ENCODE measurements at places on chromosomes 1 and 21.
A peak's percentile ranks its signal among the peaks of the same experiment; 100 is the strongest.

GRCh38 chr1:47536646-47537118 is 98.8 kb downstream of the FOXD2 start:
- DNase-seq: no peak

DNA sequence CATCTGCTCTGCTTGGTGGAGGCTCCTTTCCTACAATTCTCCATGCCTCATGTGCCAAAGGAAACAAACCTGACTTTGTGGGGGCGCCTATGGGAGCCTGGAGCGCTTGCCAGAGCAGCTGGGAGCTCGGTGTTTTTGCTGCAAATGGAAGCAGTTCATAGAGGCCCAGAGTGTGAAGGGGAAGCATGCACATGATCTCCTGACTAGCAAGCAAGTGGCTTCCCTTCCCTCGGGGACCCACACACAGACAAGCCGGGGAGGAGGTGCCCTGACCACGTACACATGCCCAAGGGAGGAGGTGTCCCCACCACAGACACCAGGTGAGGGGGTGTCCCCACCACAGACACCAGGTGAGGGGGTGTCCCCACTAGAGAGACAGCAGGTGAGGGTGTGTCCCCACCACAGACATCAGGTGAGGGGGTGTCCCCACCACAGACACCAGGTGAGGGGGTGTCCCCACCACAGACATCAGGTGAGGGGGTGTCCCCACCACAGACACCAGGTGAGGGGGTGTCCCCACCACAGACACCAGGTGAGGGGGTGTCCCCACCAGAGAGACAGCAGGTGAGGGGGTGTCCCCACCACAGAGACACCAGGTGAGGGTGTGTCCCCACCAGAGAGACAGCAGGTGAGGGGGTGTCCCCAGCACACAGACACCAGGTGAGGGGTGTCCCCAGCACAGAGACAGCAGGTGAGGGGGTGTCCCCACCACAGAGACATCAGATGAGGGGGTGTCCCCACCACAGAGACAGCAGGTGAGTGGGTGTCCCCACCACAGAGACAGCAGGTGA is 106.8 kb downstream of the CRYAA start:
- DNase-seq: no peak

GRCh38 chr1:97160818-97161217 is 439.2 kb downstream of the PTBP2 start:
- DNase-seq: peak; percentile 31

- peak; percentile 32 for DNase-seq
Observed at GRCh38 chr1:110336300-110337039, 2.7 kb upstream of the RBM15 start.

DNA sequence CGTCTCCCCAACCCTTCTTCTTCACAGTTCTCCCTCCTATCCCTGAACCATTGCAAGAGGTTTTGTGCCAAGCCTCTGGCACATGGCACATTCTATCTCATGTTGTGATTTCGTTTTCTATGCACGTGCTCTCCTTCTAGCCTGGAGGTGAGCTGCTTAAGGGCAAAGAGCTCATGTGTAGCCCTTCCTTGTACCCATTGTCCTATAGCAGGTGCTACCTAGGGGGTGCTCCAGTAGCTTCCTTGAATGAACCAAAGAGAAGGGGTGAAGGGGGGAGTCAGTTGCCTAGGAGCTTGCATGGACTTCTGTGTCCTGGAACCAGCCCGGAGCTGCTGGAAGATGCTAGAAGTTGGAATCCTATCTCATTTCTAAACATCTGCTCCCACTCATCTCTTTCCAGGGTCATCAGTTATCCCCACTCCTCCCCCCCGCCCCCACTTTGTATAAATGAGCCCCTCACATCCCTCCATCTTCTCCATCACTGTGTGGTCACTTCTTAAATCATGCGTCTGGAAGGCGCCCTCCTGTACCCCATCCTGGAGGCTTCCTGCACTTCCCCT is 535 bp upstream of the DISC1 start:
- DNase-seq: no peak

DNA sequence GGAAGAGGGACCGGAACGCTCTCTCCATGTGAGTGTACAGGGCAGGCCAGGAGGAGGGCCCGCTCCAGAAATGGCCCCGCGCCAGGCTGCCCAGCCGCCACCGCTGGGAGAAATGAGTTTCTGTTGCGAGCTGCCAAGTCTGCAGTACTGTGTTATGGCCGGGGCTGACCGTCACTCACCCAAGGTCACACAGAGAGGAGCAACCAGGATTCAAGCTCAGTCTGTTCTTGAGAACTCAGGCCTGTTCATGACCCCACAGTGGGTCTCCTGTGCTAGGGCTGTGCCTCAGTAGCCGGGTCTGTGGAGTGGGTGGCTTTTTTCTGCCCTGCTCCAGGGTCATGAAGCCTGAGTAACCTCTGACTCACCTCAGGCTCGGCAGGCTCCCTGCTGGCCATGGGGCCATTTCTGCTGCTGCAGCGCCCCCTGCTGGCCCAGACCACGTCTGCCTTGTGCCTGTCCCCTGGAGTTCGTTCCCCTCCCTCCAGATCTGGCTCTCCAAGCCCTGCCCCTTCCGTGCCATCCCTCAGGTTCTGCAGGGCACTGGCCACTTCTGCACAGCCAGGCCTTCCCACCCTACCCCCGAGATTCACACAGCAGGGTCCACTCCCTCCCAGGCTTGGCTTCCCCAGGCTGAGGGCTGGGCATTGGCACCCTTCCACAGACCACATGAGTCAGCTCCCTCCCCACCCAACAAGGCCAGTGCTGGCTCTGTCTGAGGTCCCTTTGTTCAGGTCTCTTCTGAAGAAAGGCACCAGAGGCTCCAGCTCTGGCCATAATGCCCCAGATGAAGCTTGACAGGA is 51.8 kb downstream of the EDN2 start:
- DNase-seq: peak; percentile 92

DNA sequence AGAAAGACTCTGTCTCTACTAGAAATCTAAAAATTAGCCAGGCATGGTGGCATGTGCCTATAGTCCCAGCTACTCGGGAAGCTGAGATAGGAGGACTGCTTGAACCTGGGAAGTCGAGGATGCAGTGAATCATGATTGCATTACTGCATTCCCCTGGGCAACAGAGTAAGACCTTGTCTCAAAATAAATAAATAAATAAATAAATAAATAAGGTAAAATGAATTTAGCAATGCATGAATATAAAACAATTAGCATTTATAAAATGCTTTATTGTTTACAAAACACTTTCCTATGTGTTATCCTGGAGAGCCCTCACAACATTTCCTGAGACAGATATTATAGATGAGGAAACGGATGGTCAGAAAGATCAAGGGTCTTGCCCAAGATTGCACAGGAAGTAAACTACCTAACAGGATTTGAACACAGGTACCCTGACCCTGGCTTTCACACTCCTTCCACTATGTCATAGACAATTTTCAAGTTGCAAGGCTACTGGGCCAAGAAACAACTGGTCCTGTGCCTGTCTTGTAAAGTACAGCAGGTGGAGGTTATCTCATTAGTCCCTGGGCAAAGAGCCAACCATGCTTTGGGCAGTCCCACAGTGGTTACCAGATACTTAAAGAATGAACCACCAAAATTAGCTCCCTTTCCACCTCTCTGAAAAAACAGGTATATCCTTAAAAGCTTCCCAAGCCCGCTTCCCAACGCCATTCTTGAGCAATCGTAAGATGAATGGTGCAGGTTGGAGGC is 15.4 kb upstream of the VSIG8 start:
- DNase-seq: no peak

Data from GM23248 (cell line).